HS-5 (cell line): ENCODE measurements at places on chromosomes 3 and 15.

GRCh38 chr3:134068429-134068828 is 38.7 kb upstream of the SLCO2A1 start:
- DNase-seq, result no peak

DNA sequence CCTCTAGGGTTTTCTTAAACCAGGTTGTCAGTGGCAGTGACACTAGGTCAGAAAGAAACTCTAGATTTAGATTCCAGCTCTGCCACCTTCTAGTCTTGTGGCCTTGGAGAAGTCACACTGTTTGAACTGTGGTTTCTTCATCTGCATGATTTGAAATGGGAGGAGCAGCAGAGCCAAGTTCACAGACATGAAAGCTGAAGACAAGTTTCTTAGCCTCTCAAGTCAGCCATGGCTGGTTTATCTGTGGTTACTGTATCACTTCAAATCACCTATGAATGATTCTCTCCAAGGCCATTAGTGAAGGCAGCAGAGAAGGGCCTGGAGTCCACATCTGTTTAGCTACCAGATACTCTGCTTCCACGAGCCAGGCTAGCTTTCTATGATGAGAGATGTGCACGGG is 15.6 kb downstream of the CLEC3B start:
- DNase-seq, result no peak

DNA sequence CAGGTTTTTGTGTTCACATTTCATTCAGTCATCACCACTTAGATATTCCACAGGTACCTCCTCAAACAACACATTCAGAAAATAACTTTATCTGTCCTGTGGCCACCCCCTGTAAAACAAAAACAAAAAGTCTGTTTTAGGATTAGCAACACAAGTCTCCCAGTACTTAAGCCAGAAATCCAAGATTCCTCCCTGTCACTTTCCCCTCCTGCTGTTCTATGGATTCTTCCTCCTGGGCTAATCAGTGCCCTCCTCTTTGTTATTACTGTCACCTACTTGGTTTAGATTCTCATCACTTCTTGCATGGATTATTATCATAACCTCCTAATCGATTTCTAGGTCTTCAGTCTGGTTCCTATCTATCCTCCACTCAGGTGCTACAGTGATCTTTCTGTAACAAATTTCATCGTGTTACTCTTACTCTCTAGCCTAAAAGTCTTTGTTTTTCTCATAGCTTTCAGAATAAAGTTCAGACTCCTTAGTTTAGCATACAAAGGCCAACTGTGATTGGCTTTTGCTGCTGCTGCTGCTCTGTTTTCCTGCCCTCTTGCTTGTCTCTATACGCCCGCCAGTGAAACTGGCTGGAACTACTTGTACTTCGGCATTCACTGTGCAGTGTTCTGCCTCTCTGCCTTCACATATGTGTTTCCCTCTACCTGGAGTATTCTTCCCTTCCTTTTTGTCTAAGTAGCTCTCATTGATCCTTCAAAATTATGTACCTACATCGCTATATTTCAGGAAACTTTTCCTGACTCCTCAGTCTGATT is 32.2 kb downstream of the PPP2R3A start:
- no peak for DNase-seq

DNA sequence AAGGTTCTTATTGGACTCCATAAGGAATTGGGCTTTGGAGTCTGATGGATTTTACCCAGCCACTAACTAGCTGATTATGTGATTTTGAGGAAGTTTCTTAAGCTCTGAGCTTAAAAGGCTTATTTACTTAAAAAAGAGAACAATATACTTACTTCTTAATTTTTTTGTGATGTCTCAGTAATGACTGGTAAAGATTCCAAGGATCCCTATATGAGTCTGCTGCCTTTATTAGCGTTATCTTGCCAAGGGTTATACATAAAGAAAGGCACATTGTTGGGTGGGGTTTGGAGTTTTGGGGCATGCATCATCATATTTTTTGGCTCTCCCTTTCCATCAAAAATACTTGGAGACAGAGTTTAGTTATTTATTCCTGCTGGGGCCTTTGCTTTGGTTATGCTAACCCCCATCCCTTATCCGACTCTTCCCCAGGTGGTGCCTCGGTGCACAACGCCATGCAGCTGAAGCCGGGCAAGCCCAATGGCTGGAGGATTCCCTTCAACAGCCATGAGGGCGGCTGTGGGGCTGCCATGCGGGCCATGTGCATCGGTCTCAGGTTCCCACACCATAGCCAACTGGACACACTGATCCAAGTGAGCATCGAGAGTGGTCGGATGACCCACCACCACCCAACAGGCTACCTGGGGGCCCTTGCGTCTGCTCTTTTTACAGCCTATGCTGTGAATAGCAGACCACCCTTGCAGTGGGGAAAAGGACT is 6.7 kb downstream of the ADPRH start:
- peak; percentile 68 for DNase-seq

GRCh38 chr15:44163370-44163769 is 31.7 kb downstream of the FRMD5 start:
- no peak for DNase-seq

- no peak for DNase-seq
Measured at GRCh38 chr15:82124331-82125263, 78.8 kb upstream of the MEX3B start.

- DNase-seq, result no peak
Measured at GRCh38 chr3:17442332-17443049, 299.9 kb downstream of the TBC1D5 start.

DNA sequence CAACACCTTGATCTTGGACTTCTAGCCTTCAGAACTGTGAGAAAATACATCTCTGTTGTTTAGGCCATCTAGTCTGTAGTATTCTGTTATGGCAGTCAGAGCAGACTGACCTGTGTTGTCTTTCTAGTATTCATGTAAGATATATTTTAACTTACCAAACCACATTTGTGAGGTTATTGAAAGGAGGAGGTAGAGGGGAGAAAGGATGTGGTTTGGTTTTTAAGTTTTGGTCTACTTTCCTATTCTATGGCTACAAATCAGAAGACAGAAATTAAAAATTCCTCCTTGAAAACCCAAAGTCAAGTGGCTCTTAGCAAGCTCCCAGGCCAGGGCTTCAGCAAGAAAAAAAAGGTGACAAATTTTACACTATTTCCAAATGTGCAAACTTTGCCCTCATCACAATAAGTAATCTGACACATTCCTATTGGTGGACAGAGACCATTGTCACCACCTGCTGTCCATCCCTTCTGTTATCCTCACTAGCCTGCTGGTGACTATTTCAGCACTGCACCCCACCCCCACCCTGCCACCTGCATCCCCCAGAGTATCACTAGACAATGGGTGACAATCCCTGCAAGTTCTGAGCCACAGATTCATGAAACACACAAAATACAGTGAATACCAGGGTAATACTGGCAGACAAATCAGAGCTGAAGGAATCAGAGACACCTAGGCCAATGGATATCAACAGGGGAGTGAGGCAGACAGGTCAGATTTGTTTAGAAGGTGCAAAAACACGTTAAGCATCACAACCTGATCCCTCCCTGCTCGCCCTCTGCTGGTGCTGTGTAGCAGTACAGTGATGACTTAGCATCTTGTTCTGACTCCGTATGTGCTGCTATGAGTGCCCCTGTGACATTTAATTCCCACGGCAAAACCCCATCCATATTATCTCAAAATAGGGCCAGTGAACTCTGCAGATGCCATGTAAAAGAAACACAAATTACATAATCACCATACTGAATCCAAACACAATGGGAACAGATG is 79.0 kb upstream of the DCLK3 start:
- DNase-seq, result no peak

DNA sequence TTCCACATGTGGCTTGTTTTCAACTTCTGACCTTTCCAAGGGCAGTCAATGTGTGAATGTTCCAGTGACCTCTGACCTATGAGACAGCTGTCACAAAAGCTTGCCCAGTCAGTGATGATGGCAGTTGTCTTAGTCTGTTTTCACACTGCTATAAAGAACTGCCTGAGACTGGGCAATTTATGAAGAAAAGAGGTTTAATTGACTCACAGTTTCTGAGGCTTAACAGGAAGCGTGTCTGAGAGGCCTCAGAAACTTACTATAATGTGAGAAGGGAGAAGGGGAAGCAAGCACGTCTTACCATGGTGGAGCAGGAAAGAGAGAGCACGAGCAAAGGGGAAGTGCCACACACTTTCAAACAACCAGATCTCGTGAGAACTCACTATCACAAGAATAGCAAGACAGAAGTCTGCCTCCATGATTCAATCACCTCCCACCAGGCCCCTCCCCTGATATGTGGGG is 95.6 kb downstream of the ECT2 start:
- DNase-seq, result no peak

GRCh38 chr3:128411574-128412064 is 55.1 kb downstream of the DNAJB8 start:
- DNase-seq, result no peak

DNA sequence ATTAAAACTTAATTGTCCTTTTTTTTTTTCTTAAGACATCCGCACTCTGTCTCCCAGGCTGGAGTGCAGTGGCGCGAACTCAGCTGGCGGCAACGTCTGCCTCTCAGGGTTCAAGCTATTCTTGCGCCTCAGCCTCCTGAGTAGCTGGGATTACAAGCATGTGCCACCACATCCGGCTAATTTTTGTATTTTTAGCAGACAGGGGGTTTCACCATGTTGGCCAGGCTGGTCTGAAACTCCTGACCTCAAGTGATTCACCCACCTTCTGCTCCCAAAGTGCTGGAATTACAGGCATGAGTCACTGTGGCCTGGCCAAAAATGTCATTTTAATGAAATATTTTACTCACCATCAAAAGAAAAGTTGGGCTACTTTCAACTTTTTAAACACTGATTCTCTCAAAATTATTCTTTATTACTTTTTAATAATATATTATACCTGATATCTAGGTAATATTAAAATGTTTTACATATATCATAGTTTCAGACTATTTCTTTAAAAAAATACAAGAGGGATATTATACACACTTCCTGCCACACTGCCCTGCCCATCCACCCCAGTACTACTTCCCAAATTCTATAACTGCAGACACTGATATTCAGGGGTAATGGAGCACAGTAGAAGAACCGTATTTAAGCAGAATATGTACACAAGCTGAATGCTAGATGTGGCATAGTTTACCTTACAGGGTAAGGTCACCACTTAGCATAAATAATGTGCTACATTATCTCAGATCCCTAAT is 723.9 kb upstream of the ZNF385D start:
- peak; percentile 60 for DNase-seq

DNA sequence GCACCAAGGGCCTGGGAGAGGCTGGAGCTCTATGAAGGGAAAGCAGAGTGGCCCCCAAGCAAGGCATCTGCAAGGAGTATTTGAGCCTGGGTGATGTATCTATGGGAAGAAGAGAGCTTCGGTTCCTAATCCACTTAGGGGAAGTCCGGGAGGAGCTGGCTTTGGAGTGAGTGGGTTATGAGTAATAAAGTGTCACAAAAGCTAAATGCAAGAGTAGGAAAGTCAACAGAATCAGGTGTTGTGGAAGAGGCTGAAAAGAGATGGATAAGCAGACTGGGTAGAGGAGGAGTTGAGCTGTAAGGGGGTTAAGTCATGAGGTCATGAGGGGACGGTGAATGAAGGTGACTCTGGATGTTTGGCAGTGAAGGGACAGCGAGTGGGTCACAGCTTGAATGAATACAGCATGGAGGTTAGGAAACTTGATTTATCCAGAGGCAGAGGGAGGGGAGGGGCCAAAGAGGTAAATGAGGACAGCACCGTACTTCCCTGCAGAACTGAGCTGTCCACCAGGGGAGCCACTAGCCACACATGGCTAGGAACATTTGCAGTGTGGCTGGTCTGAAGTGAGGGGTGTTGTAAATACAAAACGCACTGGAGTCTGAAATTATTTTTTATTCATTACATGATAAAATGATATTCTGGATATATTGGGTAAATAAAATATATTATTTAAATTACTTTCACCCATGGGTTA is 83.3 kb downstream of the ADCY5 start:
- DNase-seq, result no peak

- DNase-seq, result no peak
Measured at GRCh38 chr15:68367226-68367625, 64.7 kb downstream of the ITGA11 start.

GRCh38 chr15:29092376-29093064 is 177.1 kb downstream of the NSMCE3 start:
- DNase-seq, result no peak

- no peak for DNase-seq
Measured at GRCh38 chr3:100932491-100932890, 60.7 kb downstream of the ABI3BP start.

GRCh38 chr3:37715358-37715757 is 146.3 kb upstream of the CTDSPL start:
- DNase-seq, result no peak

GRCh38 chr3:69212411-69213160 is 90.2 kb upstream of the LMOD3 start:
- peak; percentile 71 for DNase-seq
